ENCODE measurements at places on chromosomes 3 and 15.

- DNase-seq: no peak
Observed at GRCh38 chr15:41698779-41699178, 38.6 kb downstream of the MGA start.

GRCh38 chr3:123202451-123202850 is 708 bp downstream of the SEC22A start:
- DNase-seq: no peak

DNA sequence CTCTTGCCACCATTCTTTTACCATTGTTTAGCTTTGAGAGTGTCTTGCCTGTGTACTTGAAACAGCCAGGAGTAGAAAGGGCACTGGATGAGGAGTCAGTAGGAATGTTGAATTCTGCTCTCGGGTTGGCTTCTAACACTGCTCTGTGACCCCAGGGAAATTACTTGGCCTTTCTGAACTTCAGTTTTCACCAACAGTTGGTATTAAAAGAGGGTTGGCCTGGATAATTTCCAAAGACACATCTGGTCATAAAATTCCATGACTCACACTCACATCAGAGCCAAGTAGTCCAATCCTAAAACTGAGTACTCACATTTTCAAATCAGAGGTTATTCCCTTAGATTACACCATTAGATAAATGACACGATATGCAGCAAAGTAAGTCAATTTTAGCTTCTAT is 141.6 kb downstream of the ECT2 start:
- DNase-seq: no peak

GRCh38 chr3:138401834-138402233 is 32.6 kb upstream of the ESYT3 start:
- DNase-seq: no peak

- no peak for DNase-seq
Observed at GRCh38 chr3:16103472-16103871, 71.0 kb upstream of the GALNT15 start.

- DNase-seq: no peak
Observed at GRCh38 chr3:18812316-18812715, 336.0 kb upstream of the KCNH8 start.

- DNase-seq: no peak
Observed at GRCh38 chr3:124299831-124300230, 307.9 kb upstream of the ROPN1 start.

- DNase-seq: no peak
Observed at GRCh38 chr3:160001850-160002623, 13.4 kb downstream of the IL12A start.

- no peak for DNase-seq
Observed at GRCh38 chr3:154852515-154852914, 227.6 kb upstream of the MME start.

GRCh38 chr15:99037646-99038045 is 30.1 kb upstream of the PGPEP1L start:
- DNase-seq: no peak

DNA sequence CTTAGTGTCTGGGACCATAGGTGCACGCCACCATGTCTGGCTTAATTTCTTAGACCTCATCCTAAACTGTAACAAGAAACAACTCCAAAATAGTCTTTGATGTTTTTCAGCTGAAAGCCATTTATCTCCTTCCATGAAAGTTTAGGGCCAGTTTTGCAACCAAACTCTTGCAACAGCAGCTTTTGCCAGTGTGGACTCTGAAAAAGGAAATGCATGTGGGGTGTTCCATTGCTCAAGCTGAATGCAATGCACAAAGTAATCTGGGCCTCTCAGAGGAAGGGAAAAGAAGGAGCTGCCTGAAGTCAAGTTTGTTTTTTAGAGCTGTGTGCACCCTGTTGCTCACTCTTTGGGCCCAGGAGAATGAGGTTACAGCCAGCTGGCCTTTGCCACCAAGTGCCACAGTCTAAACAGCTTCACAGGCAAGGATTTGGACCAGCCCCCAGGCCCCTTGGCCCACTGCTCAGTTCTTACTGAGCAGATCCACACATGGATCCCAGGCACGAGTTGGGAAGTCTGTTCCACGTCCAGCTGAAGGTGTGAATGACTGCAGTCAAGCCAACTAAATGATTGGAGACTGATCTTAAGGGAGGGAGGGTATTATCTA is 212.3 kb upstream of the LRRFIP2 start:
- no peak for DNase-seq

DNA sequence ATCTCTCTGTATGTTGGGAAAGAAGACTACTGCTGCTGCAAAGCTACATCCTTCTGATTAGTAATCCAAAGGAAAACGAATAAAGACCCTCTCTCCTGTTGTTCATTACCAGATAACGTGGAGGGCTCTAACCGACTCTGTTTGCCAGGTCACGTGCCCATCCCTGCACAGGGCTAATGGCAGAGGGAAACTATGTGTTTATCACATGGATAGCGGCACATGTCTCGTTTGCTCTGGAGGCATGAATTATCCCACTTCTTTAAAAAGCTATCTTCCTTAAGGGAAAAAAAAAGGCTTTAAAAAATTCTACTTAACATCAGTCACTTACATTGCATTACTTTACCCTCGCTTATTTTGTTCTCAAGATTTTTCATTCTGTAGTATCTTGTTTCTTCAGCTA is 32.9 kb upstream of the APEH start:
- DNase-seq: no peak
